Upper lobe of right lung (tissue), 1 donor: ENCODE measurements at places on chromosomes 12 and 14.

DNA sequence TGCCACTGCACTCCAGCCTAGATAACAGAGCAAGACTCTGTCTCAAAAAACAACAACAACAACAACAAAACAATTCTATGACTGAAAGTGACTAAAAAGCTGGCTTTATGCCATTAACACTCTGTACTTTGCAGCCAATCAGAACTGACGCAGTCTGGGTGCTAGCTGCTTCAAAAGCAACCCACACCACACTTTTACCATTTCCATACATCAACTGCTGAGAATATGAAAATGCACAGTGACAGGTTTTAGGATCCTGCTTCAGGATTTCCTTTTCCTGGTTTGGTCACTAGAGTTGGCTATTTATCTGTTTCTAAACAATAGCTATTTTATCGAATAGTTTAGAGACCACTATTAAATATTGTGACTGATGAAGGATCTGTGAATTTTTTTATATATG, 23.1 kb upstream of the P2RX4 start:
- H3K27me3 ChIP-seq = no peaks in the 10 kb centered on the region
- no peak overlapping the region for H3K4me3 ChIP-seq
- no peak for DNase-seq
- H3K4me1 ChIP-seq = peaks cover 8% of the 10 kb centered on the region
- H3K27ac ChIP-seq = no peak overlapping the region

DNA sequence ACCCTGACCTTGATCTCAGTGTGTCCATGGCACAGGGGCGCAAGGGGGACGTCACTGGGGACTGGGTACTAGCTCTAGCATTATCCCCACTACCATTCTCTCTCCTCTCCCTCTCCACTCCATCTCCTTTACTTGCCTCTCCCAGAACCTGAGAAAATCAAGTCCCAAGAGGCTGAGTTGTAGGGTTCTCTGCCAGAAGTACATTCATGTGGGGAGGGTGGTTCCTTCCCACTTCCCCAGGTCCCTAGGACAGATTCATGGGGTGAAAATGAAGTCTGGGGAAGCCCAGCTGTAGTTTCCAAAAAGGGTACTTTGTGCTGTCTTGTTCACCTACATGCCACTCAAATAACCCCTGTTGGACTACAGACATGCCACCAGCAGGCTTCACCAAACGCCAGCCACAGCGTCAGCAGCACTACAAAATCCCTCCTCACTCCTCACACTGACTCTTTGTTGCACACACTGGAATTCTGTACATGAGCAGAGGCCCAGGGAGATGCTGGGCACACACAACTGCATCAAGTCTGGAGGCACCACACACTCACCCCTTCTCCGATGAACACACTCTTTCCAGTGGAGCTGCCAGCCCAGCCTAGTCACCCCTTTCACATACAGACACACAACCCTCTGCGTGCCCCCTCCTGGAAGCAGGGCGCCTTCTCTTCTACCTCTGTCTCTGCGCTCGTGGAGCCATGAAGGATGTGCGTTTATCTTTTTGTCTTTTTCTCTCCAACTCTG, 6.9 kb downstream of the RARG start:
- no peak overlapping the region for H3K4me3 ChIP-seq
- H3K27ac ChIP-seq = no peak overlapping the region
- peaks cover 38% of the 10 kb centered on the region for H3K4me1 ChIP-seq

DNA sequence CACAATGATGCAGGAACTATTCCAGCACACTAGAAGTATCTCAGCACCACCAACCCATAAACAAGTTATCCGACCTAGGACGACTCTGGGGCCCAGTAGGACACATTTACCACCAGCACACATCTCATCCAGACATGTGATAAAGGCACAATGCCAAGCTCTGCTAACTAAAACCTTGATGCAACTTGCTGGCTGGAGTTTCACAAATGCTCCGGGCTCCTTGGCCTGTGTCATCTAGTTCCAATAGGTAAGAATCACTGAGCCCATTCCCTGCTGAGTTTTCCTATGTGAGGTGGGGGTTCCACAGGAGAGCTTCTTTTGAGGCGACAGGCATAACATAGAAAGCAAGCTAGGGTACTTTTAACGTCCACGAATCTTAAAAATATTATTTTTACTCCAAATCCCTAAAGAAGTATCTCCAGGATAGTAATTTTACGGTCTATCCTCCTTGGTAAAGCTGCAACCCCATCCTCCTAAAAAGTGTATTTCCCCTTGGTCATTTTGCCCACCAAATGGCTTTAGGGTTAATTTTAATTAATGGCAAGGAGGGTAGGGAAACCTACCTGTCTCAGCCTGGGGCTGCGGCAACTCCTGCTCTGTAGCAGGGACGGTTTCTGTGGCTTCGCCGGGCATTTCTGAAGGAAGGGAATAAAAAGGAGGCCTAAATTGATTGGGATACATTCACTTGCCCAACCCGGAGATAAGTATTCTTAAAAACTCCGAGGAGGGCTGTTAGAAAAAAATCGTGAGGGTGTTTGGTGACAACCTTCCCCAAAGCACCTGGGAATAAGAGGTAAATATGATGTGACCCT, 1.0 kb downstream of the NACA start:
- H3K4me1 ChIP-seq = peaks cover 48% of the 10 kb centered on the region
- peak overlapping the region; percentile 93 for H3K27ac ChIP-seq
- DNase-seq = peak; percentile 51
- no peaks in the 10 kb centered on the region for H3K27me3 ChIP-seq
- peaks cover 27% of the 10 kb centered on the region for H3K36me3 ChIP-seq

DNA sequence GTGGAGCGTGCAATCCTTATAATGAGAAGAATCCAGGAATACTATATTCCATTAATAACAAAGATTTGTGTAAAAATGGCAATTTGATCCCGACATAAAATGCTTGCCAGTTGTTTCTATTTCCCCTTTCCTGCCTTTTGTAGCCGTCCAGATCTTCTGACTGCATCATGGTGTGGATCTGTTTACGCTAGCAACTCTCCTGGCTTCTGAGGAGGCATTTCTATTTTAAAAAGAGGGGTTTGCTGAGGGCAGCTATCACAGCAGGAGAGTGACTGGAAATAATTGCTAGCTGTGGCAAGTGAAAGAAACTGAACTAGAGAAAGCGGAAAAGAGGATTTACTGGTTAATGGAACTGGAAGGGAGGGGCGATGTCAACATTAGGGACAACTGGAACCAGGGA, 145.6 kb downstream of the ATP23 start:
- no peaks in the 10 kb centered on the region for H3K27me3 ChIP-seq
- H3K36me3 ChIP-seq = no peaks in the 10 kb centered on the region
- no peak for DNase-seq
- H3K4me3 ChIP-seq = no peak overlapping the region
- H3K27ac ChIP-seq = no peak overlapping the region
- H3K4me1 ChIP-seq = no peaks in the 10 kb centered on the region

- no peaks in the 10 kb centered on the region for H3K4me1 ChIP-seq
- no peak for DNase-seq
- H3K4me3 ChIP-seq = no peak overlapping the region
- no peak overlapping the region for H3K27ac ChIP-seq
- H3K27me3 ChIP-seq = no peaks in the 10 kb centered on the region
These were observed 212.5 kb downstream of the CRADD start for GRCh38 chr12:93889516-93890212.

DNA sequence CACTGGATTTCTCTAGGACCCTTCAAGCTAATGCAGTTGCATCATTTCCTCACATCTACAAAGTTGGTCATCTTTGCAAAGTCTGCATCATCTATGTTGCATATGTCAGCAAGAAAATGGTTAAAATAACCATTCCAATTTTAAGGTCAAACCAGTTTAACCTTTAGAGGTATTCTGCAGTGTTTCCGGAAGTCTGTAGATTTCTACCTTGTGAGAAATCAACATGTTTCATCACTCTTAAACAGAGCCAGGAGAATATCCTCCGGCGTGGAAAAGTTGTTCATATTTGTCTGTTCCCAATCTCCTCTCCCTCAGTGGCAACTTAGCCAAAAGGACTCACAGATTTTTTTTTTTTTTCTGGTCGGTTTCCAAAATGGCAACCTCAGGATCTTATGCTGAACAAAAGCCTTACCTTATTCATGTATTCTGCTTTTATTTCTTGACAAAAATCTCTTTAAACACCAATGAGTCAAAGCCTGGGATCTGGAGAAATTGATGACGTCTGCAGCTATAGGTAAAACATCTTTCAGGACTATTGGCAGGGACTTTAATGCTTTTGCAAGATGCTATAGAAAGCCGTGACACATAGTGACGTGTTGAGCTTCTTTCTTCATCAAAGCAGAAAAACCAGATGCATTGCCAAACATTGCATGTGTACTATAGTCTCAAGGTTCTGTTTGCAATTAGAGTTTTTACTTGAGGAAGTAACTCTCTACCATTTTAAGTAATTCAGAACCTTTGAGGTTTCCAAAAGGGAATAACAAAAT, 16.0 kb upstream of the CDK17 start:
- no peak overlapping the region for H3K27ac ChIP-seq
- H3K27me3 ChIP-seq = no peaks in the 10 kb centered on the region
- no peaks in the 10 kb centered on the region for H3K36me3 ChIP-seq
- DNase-seq = no peak

DNA sequence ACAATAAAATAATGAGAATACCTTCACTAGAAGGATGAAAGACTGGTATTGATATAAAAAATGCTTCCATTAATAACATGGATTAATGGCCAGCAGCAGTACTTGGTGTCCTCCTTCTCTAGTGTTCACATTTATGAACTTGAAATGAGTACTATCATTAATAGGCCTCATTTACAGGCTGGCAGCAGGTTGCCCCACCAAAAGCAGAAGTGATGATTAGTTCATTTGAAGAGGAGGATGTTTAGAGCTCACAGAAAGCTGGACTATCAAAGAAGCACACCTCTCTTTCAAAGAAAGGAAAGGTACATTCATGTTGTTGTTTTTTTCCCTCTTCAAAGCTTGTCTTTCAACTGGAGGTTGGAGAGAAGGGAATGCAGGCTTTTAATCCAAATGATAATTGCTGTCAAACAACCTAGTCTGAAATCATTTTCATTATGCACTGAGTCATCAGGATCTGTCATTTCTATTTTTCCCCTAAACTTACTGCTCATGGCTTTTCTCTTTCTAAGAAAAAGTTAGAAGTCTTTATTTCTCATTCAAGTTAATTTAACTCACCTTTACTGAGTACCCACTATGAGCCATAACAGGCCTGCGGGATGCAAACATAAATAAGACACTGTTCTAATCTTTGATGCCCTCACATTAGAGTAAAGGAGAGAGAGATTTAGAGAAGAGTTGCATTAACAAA, 157.9 kb upstream of the GRIP1 start:
- no peaks in the 10 kb centered on the region for H3K4me1 ChIP-seq
- no peak for DNase-seq
- no peaks in the 10 kb centered on the region for H3K36me3 ChIP-seq
- H3K27ac ChIP-seq = no peak overlapping the region
- no peaks in the 10 kb centered on the region for H3K27me3 ChIP-seq
- H3K4me3 ChIP-seq = no peak overlapping the region

GRCh38 chr12:91219511-91219910, 36.9 kb upstream of the DCN start:
- H3K36me3 ChIP-seq = no peaks in the 10 kb centered on the region
- DNase-seq = no peak
- no peak overlapping the region for H3K27ac ChIP-seq
- H3K4me1 ChIP-seq = no peaks in the 10 kb centered on the region
- H3K4me3 ChIP-seq = no peak overlapping the region
- no peaks in the 10 kb centered on the region for H3K27me3 ChIP-seq

DNA sequence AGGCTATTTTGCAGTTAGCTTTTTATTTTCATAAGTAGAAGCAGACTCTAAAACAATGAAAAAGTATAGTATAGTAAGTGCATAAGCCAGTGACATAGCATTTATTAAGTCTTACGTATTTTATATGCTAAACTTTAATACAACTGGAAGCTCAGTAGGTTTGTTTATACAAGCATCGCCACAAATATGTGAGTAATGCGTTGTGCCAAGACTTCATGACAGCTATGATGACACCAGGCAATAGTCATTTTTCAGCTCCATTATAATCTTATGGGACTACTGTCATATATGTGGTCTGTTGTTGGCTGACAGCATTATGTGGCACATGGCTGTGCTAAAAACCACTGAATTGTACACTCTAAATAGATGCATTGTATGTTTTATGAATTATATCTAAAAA, 40.3 kb downstream of the SLC38A2 start:
- no peaks in the 10 kb centered on the region for H3K4me1 ChIP-seq
- no peak for DNase-seq
- no peak overlapping the region for H3K27ac ChIP-seq

DNA sequence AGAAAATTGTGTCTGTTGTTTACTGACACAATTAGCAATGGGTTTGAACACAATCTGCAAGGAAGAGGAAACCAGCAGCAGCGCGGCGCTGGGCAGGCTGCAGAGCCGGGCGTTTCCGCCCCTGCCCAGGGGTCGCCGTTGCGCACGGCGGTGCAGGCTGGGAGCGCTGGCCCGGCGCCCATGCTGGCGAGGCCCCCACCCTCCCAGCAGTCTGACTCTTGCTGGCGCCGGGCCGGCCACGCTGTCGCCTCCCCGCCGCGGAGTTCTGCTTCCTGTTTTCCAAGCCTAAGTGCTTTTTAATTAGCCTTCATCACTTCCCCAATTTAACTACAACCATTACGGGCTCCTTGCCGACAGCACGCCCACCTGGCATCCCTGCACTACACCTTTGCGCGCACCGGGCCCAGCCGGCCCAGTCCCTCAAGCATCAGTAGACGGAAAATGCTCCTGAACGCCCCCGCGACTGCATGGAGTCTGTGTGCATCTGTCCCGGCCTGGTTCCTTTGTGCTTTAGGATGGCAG, 212.1 kb downstream of the GXYLT1 start:
- H3K36me3 ChIP-seq = no peaks in the 10 kb centered on the region
- DNase-seq = peak; percentile 83
- H3K27ac ChIP-seq = peak overlapping the region; percentile 63
- peaks cover 4% of the 10 kb centered on the region for H3K4me1 ChIP-seq
- peak overlapping the region; percentile 54 for H3K4me3 ChIP-seq

- H3K27ac ChIP-seq = no peak overlapping the region
- H3K4me1 ChIP-seq = peaks cover 36% of the 10 kb centered on the region
- H3K36me3 ChIP-seq = peaks cover 10% of the 10 kb centered on the region
- H3K4me3 ChIP-seq = no peak overlapping the region
- H3K27me3 ChIP-seq = no peaks in the 10 kb centered on the region
These were observed 9.2 kb downstream of the DUSP6 start for GRCh38 chr12:89343127-89343526.

GRCh38 chr12:25583545-25583944, 30.5 kb upstream of the LMNTD1 start:
- no peak for DNase-seq
- H3K4me1 ChIP-seq = no peaks in the 10 kb centered on the region
- H3K4me3 ChIP-seq = no peak overlapping the region
- no peaks in the 10 kb centered on the region for H3K36me3 ChIP-seq
- no peak overlapping the region for H3K27ac ChIP-seq
- H3K27me3 ChIP-seq = no peaks in the 10 kb centered on the region
